ENCODE measurements at places on chromosomes 11 and 22.

DNA sequence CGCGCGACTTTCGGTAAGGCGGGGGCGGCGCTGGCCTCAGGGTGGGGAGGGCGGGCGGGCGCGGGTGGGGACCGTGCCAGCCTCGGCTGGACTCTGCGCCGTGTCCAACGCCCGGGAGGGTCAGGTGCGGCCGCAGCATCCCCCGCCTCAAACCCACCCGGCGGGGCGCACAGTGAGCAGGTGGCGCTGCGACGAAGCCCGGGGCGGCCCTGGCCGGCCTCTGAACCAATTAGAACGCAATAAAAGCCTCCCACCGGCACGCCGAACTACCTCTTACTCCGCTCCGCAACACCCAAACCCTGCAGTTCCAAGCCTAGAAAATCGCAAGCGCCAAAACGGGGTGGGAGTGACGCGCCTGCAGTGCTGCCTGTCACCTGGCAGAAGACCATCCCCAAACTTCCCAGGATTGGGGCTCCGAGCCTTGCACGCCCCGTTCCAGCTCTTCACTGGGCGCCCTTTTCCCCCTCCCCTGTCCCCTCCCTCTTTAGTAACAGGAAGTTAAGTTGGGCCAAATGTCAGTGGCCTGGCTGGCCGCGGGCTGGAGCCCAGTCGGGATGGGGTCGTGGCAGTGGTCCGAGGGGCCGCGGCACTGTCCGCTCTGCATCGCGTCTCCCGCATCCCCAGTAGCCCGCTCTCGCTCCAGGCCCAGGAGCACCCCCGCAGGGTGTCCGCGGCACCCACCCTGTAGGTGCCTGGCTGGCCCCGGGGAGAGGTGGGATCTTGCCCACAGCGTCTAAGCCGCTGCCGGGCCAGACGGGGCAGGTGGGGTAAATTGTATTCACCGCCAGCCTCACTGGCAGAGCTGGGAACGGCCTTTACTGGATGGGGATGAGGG is 541 bp downstream of the MICAL2 start:
- peak overlapping the region; percentile 77 for H3K4me3 ChIP-seq
- H3K27me3 ChIP-seq = no peaks in the 10 kb centered on the region
- H3K36me3 ChIP-seq = peaks cover 2% of the 10 kb centered on the region
- DNase-seq = peak; percentile 50

- no peaks in the 10 kb centered on the region for H3K4me1 ChIP-seq
- DNase-seq = no peak
- no peaks in the 10 kb centered on the region for H3K36me3 ChIP-seq
- peaks cover 45% of the 10 kb centered on the region for H3K27me3 ChIP-seq
- no peak overlapping the region for H3K4me3 ChIP-seq
Observed at GRCh38 chr22:50018608-50019285, 6.2 kb upstream of the IL17REL start.

DNA sequence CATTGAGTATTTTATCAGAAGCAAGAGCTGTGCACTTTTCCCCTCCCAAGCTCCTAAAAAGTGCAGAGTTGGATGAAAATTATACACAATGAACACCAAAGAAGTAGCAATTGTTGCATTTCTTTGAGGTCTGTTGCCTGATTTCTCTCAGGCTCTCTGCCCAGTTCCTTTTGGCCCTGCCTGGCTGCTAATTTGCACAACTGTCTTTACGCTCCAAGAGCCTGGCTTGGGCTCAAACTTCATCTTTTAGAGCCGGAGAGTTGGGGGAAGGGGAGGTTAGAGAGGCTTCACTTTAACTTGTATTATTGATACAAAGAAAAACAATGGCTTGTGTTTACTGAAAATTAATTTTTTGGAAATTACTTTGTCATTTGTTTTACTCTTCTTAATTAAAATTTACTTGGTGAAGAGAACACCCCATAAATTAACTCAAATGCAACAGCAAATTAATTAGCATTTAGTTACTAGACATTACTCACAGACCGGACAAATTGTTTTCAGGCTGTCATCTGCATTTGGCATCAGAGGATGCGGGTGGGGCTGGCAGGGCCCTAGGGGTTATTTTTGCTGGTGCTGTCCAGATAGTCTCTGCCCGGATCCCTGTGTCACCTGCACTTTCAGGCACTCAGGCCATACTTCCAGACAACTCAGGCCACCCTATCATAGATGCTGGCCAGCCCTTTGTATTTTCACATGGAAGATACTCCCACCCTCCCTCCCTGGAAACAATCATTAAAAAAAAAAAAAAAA is 407.3 kb downstream of the NXPE2 start:
- H3K4me1 ChIP-seq = peaks cover 23% of the 10 kb centered on the region
- peak; percentile 75 for DNase-seq
- H3K27ac ChIP-seq = peak overlapping the region; percentile 73
- no peaks in the 10 kb centered on the region for H3K27me3 ChIP-seq

DNA sequence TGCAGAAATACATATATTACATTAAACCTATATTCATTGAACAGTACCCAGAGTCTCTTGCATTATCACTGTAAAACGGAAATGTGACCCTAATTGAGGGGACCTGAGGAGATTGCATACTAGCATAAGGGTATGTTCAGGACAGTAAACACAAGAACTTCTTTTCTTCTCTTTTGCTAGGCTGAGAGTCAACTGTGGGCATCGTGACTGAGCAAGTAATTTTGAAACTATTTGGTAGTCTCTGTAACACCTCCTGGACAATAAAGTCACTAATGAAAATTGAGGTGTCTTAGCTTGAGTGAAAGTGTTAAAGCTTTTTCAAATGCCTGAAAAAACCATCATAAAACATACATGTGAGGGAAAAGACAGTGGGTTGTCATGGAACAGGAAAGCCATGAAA is 90.9 kb downstream of the PDHX start:
- no peaks in the 10 kb centered on the region for H3K27me3 ChIP-seq
- no peak for DNase-seq
